ENCODE measurements at places on chromosomes 4 and X. TPM values are rescaled to one million over a fixed set of nuclear protein-coding genes. Genes with fewer than 3 reads are reported as not detected.
A peak's percentile ranks its signal among the peaks of the same experiment; 100 is the strongest.

- DNase-seq: peak; percentile 2
Observed at GRCh38 chr4:95095348-95095974, 337.7 kb downstream of the BMPR1B start.

ADH1A gene
- total RNA-seq: not detected

DNA sequence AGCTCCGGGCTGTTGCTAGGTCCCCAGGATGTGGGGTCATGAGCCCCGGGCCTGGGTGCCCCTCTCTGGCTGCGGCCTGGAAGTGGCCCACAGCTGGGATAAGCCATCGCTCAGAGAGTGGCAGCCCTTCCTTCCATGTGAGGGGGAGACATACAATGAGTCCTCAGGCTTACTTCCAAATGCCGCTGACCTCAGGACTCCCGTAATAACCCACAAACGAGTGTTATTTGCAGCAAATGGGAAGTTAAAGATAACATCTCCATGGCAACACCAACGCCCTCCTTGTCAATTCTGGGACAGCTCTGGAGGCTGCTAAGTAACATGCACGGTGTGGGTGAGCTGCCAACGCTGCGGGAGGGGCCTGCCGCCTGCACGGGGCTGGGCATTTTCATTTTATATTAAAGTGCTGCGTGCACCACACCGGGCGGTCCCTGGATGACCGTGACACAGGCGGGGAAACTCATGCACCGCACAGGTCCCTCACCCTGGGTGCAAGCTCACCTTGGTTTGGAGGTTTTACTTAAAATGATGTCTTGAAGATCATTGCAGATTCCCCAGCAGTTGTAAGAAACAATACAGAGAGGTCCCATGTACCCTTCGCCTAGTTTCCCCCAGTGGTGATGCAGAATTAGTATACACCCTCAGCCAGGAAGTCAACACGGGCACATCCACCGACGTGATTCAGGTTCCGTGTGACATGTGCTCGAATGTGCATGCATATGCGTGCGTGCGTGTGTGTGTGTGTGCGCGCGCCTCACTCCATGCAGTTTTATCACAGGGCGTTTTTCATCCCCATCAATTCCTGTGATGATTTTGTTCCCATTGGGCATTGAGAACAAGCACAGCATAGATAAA, 79.4 kb downstream of the ABLIM2 start:
- DNase-seq: peak; percentile 47

NAT8L gene
- total RNA-seq: 0.10 TPM

MAGEA6 gene
- 85.4 TPM for total RNA-seq

DNA sequence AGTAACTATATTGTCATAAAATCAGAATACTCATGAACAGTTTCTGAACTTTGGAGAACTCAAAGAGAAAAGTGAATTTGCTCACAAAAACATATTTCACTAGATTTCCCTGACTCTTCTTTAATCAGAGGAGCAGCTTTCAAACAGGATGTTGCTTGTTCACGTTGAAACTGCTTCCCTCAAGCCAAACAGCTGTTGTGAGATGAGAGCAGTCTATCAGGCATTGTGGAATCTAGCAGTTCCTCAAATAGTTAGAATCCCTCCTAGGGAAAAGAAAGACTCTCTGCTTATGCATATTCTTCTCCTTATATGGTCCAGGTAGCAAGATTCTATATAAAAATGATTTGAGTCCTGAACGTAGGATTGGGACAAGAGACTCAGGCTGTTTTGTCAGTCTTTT, 1012.1 kb downstream of the FAM133A start:
- no peak for DNase-seq

- no peak for DNase-seq
Observed at GRCh38 chr4:85979276-85979675, 380.6 kb downstream of the MAPK10 start.

IQCM gene
- not detected for total RNA-seq

DNA sequence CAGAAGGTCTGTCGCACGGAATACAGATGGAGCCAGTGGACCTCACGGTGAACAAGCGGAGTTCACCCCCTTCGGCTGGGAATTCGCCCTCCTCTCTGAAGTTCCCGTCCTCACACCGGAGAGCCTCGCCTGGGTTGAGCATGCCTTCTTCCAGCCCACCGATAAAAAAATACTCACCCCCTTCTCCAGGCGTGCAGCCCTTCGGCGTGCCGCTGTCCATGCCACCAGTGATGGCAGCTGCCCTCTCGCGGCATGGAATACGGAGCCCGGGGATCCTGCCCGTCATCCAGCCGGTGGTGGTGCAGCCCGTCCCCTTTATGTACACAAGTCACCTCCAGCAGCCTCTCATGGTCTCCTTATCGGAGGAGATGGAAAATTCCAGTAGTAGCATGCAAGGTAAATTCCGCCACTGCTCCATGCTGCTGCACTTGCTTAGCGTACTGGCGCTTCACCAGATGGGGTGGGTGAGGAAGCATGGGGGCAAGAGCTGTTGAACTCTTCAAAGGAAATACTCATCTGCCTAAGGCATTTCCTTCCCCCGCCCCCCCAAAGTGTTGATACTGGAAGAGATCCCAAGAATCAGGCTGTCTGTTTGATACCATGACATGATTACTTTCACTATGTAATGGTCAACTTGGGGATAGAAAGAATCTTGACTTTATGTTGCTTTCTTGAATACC, 24.8 kb downstream of the KLF3 start:
- peak; percentile 63 for DNase-seq

PTPN13 gene
- 16.6 TPM for total RNA-seq

DNA sequence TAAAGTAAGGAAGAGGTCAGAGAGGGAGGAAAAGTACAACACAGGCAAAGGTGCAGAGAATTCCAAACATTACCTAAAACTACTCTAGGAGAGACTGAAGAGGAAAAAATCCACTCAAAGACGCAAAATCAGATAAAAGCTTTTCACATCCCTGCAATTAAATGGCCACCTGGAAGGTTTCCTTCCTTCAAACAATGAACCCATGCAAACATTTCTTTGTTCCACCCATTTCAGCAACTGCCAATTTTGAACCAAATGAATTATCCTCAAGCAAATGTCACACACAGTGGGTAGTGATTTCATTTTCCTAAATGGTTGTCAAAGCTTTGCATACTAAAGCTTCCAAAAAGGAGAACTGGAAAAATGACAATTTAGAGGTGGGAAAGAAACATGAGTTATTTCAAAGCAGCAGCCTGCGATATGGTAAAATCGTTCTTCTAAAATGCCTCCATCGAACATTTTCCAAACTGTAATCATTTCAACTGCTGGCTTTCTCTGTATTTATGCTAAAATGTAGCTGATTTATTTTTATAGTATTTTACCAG, 45.0 kb downstream of the APBB2 start:
- DNase-seq: no peak

DNA sequence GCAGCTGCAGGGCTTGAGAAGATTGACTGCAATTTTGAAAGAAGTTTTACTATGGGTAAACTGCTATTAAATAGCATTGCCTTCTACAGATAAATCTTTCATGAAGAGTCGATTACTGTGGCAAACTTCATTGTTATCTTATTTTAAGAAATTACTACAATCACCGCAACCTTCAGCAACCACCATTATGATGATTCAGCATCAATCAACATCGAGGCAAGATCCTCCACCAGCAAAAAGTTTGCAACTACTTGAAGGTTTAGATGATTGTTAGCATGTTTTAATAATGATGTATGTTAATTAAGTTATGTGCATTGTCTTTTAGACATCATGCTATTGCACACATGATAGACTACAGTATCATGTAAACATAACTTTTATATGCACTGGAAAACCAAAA, 1511.0 kb downstream of the FSTL5 start:
- no peak for DNase-seq

KLHL5 gene
- 30.1 TPM for total RNA-seq

SLC4A4 gene
- total RNA-seq: under 0.01 TPM

- DNase-seq: no peak
Observed at GRCh38 chr4:124726269-124726668, 13.7 kb upstream of the ANKRD50 start.

- no peak for DNase-seq
Observed at GRCh38 chr4:71524756-71525155, 185.9 kb downstream of the SLC4A4 start.

CLDN22 gene
- total RNA-seq: not detected

ARHGAP36 gene
- total RNA-seq: not detected

DNA sequence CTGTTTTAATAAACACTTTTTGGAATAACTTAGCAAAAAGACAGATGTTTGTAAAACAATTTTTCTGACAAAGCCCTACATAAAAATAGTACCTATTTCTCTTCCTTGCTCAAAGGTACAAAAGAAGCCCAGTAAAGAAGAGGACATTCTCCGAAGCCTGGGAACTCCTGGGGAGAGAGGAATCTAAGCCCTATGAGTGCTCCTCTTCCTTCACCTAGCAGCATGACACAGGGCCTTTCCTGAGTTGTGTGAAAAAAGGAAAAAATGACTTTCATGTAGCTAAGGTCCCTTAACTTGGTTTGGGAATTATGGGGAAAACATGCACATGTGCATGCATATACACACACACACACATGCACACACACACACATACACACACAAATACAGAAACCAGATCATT, 586.9 kb downstream of the TMA16 start:
- no peak for DNase-seq

- DNase-seq: no peak
Observed at GRCh38 chrX:153917869-153918268, 8.2 kb downstream of the ARHGAP4 start.

- DNase-seq: no peak
Observed at GRCh38 chr4:86357608-86358007, 2.2 kb downstream of the MAPK10 start.

NDUFC1 gene
- total RNA-seq: 84.2 TPM

GAGE12E gene
- total RNA-seq: not detected

Measured in RPMI7951 (cell line).